ENCODE measurements at places on chromosomes 4 and X. TPM values are rescaled to one million over a fixed set of nuclear protein-coding genes. Genes with fewer than 3 reads are reported as not detected.

Gene SERTM2
- 0.19 TPM for total RNA-seq

Gene ADH1A
- not detected for total RNA-seq

Gene SOWAHD
- total RNA-seq, result not detected

Gene FHIP1A
- under 0.01 TPM for total RNA-seq

Gene VSIG4
- total RNA-seq, result not detected

Gene TLL1
- total RNA-seq, result 0.85 TPM

Gene BEND2
- not detected for total RNA-seq

Gene NAP1L3
- total RNA-seq, result 7.9 TPM

Gene MECP2
- 15.3 TPM for total RNA-seq

Gene GPRIN3
- 0.58 TPM for total RNA-seq

Gene MAGEB6
- total RNA-seq, result not detected
